ENCODE measurements at places on chromosomes 5 and 9.
A peak's percentile ranks its signal among the peaks of the same experiment; 100 is the strongest.

GRCh38 chr9:6723881-6724420 lies 33.8 kb upstream of the KDM4C start:
- DNase-seq: no peak

GRCh38 chr9:27189426-27189825 lies 80.4 kb downstream of the TEK start:
- no peak for DNase-seq

DNA sequence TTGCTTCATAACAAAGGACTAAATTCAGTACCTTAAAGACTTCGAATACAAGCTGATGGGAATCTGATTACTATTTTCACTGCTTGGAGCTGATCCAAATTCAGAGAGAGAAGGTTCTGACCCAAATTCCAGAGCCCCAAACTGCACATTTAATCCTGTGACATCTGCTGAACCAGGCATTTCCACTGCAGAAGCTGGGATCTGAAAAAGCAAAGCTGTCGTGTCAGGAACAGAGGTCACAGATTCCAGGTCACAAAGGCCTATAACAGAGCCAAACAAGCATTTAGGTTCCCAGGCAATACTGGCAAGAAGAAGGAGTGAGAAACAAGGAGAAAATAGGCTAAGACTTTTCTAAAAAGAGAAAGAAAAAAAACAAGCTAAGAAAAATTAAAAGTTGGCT lies 105.3 kb downstream of the UBAP2 start:
- DNase-seq: no peak

DNA sequence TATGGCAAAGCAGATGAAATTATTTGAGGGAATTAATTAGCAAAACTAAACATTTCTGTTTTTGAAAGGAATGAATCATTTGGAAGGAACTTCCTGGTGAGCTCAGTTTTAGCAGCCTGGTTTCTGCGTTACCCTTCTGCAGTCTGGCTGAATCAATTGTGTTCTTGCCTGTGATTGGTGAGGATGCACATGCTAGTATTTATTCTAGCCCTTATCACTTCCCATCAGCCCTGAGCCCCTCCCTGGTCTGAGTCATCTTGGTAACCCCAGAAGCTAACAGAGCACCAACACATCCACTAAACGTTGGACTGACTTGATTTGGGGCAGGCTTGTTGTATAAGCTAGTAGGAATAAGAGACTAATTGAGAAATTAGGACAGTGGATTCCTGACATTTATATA lies 6.6 kb downstream of the TJP2 start:
- DNase-seq: peak; percentile 79

- no peak for DNase-seq
Observed at GRCh38 chr9:70510157-70510770, 95.8 kb upstream of the KLF9 start.

- no peak for DNase-seq
Observed at GRCh38 chr9:71271602-71272001, 150.2 kb upstream of the TRPM3 start.

GRCh38 chr5:14552017-14552416 lies 29.6 kb upstream of the OTULINL start:
- DNase-seq: no peak

DNA sequence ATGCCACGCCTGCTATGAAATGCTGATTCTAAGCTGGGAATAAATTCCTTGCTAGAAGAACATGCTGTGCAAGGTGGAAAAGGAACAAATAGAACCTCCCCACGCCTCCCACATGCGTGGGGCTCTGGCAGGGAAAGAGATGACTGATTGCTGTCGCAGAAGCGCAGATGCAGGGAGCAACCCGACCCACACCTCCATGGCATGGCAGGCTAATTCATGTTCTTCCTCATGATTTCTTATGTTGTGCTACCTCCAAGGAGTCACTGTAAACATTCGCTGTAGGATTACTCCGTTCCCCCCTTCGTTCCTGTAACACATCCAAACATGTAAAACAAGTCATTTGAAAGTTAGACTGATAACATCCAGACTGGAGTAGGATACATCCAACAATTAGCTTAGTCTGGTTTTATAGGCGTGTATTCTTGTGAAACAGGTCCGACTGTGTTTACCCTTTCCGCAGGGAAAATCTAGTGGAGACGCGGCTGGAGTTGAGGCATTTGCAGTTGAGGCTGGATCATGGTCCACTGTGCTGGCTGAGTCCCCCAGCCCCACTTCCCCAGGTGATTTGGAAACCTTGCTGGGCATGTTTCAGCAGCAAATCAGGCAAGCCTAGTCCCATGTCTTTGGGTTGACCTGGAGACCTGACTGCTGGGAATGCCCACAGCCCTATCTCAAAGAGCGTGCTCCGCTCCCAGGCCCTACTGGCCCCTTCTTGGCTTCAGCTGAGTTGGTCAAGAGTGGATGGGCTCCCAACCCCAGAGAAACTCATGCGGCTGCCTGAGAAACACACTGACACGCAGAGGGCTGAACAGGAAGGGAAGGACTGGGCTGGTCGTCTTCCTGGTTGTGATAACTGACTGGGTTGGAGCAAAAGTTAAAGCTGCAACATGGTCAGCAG lies 24.8 kb upstream of the ANKRD33B start:
- no peak for DNase-seq

DNA sequence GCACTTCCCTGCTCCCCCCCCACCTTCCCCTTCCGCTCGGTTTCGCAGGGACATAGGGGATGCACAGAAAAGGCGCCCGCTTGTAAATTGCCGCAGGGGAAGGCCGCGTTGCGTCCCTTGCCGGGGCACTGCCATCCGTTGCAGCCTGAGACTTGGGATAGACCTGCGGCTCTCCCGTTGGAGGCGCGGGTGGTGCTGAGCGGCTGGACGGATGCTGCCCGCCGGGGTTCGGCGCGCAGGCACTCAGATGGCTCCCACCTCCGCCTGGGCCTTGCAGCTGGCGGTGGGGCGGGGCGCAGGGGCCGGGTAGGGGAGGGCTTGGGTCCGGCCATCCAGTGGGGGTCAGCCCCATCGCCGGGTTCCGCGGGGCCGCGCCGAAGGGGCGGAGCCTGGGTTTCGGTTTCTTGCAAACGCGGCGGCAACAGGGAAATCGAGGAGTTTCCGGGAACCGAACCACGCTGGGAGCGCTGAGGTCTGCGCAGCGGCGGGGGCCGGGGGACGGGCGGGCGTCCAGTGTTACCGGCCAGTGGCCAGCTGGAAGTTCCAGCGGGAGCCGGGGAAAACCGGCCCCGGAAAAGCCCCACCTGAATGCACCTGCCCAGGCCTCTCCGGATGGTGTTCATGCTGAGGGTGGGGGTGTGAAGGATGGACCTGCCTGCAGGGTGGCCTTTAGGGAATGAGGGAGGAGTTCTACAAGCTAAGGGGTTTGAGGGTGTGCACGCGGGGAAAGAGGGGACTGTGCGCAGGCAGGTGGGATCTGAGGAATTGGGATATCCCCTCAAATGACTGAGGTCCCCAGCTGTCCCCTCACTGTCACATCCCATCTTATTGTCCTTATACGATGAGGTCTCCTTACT lies 6.3 kb upstream of the IRF1 start:
- DNase-seq: peak; percentile 86

- DNase-seq: no peak
Observed at GRCh38 chr5:670396-671270, 22.5 kb downstream of the TPPP start.

DNA sequence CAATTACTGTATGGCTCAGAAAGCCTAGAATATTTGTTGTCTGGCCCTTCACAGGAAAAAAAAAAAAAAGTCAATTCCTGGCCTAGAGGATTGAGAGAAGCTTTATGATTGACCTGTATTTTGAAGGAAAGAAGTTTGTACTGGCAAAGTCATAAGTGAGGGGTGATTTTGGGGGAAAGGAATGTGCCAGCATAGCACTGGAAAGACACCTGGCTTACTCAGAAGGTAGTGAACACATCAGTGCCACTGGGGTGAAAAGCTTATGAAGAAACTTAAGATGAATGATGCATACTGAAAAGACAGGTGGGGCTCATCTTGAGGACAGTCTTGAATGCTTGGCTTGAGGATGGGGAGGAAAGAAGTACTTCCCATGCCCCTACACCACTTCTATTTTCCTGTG lies 127.9 kb upstream of the RASA1 start:
- no peak for DNase-seq

DNA sequence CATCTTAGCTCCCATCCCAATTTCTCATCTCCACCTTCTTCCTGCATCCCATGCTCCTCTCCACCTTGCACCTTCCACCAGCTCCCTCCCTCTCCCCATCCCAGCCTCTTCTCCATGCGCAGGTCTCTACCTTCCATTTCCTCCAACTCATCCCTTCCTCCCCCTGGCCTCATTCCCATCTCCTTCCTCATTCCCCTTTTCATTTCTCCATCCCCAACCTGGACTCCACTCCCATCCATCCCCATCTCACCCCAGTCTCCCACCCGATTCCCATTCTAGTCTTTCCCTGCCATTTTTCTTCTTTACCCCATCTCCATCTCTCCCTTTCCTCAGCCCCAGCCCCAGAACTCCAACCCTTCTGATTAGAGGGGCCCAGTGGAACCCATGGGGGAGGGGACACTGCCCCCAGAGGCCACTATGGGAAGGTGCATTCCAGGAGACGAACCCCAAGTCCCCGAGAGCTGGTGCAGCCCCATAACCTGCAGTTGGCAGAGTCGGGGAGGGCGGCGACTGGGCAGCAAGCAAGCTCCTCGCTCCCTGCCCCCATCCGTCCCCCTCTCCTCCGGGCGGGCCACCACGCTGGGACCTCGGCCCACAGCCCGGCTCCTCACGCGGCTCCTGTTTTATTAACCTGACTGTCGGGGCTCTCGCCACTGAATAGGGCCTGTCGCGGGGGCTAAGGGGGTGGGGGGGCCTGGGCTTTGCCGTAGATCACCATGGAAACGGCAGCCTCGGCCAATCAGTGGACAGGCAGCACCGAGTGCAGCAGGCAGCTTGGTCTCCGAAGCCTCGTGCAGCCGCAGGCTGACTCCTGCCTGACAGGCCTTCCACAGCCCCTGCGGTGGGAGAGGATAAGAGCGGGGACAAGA lies 66.7 kb downstream of the PCDH1 start:
- no peak for DNase-seq

- peak; percentile 28 for DNase-seq
Observed at GRCh38 chr5:32223972-32224609, 50.0 kb upstream of the GOLPH3 start.

- peak; percentile 74 for DNase-seq
Observed at GRCh38 chr5:68074048-68074632, 141.4 kb upstream of the PIK3R1 start.

- peak; percentile 64 for DNase-seq
Observed at GRCh38 chr9:86077276-86077675, 22.1 kb downstream of the GOLM1 start.

DNA sequence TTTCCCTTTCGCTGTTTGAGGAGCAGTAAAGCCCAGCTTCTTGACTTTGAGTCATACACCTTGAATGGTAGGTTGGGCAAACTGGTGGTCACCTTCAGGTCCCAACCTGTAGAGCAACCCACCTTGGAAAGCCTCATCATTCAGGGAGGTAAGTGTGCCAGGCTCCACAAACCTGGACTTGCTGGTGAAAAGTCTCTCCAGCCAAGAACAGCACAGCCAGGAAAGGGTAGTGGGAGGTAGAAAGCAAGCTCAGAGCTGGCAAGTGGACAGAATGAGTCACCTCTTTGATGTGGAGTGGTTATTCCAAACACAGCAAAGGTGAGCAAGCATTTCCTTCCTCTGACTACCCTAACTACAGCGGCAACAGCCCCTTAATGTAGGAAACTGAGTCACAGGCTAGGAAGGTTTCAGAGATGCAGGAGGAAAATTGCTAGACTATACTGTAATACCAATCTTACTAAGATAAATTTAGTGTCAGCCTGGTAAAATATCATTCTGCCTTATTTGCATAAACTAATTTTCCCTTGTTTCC lies 117.5 kb upstream of the MTAP start:
- no peak for DNase-seq

DNA sequence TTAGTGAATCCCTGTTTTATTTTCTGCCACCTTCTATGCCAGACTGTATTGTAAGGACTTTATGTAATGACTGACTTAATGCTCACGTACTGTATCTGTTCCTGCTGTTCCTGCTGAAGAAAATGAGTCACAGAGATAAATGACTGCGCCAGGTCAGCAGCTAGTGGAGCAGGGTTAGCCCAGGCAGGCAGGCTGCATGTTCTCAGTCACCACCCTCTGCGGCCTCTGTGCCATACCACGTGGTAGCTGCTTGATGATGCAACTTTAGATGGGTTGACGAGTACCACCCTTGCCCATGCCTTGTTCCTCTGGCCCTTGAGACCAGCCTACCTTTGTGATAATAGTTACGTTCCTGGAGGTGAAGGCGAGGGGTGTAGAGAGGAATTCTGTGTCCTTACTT lies 161.9 kb downstream of the TRIO start:
- peak; percentile 13 for DNase-seq

DNA sequence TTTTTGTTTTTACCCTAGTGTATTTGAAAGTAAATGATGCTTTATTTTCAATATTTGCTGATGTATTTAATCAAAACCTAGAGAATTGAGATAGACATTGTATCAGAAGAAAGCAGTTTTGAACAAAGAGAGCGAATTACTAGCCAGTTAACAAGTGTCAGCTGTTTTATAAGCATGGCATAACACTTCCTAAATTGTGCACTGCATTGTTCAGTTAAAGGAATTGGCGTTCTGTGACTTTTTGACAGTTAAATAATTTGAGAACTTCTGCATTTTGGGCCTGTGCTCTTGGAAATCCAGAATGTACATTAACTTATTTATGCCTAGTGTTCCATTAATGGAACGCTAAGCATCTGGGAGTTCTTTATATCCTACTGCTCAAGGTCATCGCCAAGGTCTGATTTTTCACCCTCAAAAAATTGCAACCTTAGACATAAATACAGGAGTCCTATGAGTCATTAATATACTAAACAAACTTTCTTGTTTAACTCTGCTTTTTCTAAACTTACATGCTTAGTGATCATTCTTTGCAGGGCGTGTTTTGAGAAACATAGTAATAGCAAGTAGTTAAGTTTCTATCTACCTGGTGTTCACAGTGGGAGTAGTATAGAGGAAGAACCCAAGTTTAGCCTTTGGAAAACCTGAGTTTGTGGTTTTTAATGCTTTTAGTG lies 31.1 kb downstream of the RASA1 start:
- no peak for DNase-seq

GRCh38 chr5:37494756-37495155 lies 115.6 kb downstream of the WDR70 start:
- DNase-seq: no peak

GRCh38 chr5:138623053-138623452 lies 47.9 kb upstream of the HSPA9 start:
- no peak for DNase-seq

GRCh38 chr5:112682621-112683061 lies 55.0 kb upstream of the APC start:
- DNase-seq: no peak

DNA sequence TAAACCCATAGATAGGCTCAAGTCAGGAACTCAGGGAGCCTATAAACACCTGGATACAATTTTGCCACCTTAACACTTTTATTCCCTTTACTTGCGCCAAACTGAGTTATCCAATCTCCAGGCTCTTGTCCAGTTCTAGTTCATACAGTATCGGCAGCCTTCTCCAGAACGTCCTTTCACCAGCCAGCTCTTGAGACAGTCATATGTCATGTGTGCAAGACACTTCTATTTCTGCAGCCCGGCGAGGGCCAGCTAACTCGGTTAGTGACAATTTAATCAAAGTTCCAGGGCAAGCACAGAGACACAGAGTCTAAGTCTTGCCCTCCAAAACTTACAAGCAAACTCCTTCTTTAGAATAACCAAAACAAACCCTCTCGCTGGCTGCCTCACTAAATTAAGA lies 12.9 kb downstream of the ABCA1 start:
- DNase-seq: no peak
